ENCODE measurements at places on chromosomes 2 and 18. TPM values are rescaled to one million over a fixed set of nuclear protein-coding genes. Genes with fewer than 3 reads are reported as not detected.

The TRIM43 gene
- not detected for total RNA-seq

The RESP18 gene
- total RNA-seq = not detected

- peak; percentile 93 for DNase-seq
Observed at GRCh38 chr2:241637018-241637794, at the start of the genes ATG4B and THAP4. Gene ATG4B (plus strand): TSS chr2:241637693. CDS start chr2:241637715, 22 bp downstream. Gene THAP4 (minus strand): TSS chr2:241637158. CDS start chr2:241637017, 141 bp downstream.

- no peak for DNase-seq
Observed at GRCh38 chr18:3058328-3059191, 45.6 kb upstream of the LPIN2 start.

DNA sequence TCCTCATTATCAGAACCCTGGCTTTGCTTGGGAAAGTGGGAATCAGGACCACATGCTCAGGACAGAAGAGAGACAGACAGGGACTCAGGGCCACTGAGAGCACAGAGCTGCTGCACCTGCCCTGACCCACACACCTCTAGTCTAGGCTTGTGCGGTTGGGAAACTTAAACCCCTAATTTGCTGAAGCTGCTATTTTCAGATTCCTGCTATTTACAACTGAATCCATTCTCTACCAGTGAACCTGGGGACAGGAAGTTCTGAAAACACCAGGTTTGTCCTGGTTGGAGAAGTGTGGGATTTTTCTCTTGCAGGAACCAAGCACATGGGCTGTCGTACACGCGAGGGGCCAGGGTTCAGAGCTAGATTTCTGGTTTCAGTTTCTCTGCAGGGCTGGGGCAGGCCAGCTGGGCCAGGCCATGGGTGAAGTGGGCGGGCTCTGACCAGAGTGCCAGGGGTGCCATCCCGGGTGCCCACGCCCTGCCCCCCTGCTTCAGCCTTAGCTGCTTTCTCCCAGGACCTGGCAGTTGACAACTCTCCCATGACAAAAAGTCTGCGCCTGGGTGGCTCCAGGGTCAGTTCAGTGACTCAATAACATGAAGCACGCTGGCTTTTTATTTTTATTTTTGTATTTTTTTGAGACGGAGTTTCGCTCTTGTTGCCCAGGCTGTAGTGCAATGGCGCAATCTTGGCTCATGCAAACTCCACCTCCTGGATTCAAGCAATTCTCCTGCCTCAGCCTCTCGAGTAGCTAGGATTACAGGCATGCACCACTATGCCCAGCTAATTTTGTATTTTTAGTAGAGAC is 51.3 kb upstream of the SLC1A4 start:
- DNase-seq = peak; percentile 68

DNA sequence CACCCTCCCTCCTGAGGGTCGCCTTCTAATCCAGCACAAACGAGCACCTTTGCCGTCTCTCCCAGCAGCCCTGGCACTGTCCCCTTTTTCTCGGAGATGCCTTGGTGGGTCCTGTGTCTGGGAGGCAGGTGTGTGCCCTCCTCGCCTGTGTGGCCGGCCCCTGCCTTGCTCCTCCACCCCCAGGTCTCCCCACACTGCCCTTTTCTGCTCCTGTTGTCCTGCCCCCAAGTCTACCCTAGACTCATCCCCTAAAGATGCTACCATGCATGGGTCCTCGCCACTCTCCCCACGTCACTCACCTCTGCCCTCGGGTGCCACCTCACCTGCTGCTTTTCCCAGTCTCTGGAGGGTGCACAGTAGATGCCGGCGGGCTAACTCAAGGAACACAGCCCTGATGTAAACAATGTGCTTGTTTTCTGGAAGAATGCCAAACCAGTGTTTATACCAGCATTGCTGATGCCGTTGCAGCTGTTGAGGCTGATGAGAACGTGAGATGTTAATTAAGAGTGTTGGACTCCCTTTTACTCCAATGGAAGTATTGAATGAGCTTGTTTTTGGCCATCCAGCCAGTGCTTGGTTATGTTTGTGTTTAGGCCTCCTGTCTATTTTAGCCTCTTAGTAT is 223.1 kb downstream of the AGAP1 start:
- DNase-seq = no peak

GRCh38 chr2:23283653-23284052 is 101.3 kb upstream of the KLHL29 start:
- DNase-seq = no peak

DNA sequence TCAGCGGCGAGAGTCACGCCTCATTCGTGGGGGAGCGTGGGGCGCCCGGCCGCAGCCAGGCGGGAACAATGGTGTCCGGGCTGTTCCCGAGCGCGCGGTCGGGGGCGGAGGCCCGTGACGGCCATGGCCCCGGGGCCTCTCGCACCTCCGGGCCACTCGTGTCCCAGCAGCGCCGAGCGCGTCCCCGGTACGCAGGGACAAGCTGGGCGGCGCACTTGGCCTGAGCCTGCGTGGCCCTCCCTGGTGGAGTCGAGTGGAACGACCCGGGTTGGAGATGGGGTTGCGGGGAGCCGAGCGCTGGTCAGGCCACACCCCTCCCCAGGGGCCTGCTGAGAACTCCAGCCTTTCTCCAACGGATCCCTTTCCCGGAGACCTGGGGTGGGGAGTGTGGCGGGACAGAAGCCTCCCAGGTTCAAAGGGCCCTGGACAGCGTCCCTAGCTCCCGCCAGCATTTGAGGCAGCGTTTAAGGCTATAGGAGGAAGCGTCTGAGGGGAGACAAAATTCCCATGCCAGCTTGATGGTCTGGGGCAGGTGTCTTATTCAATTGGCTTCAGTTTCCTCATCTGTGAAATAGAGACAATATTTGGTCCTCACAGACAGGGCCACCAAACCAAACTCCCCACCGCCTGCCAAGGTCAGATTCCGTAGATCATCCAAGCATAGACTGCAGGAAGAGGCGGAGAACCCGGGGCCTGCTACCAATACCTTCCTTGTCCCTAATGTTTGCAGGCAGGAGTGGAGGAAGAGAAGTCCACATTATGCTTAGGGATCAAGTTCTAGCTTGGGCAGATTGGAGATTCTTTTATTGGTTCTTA is 553 bp downstream of the CNDP2 start:
- no peak for DNase-seq

GRCh38 chr2:207385903-207386302 is 143.9 kb upstream of the CREB1 start:
- no peak for DNase-seq

GRCh38 chr2:160336635-160337034 is 136.6 kb upstream of the ITGB6 start:
- DNase-seq = no peak

Data from B cell (primary cell).